Mononuclear cell (primary cell): ENCODE measurements at places on chromosomes 2 and 18. TPM values are rescaled to one million over a fixed set of nuclear protein-coding genes. Genes with fewer than 3 reads are reported as not detected.

The RESP18 gene
- not detected for total RNA-seq

The GPR55 gene
- total RNA-seq: 1.2 TPM

The CHN1 gene
- total RNA-seq: 3.0 TPM

The CNGA3 gene
- not detected for total RNA-seq

The NEURL3 gene
- total RNA-seq: 0.52 TPM

The GCG gene
- not detected for total RNA-seq

The EN1 gene
- not detected for total RNA-seq

The NEUROD1 gene
- total RNA-seq: not detected

The LRP1B gene
- total RNA-seq: under 0.01 TPM

The LDLRAD4 gene
- 50.9 TPM for total RNA-seq

The COL3A1 gene
- 0.42 TPM for total RNA-seq
